ENCODE measurements at places on chromosomes 6 and 20.

DNA sequence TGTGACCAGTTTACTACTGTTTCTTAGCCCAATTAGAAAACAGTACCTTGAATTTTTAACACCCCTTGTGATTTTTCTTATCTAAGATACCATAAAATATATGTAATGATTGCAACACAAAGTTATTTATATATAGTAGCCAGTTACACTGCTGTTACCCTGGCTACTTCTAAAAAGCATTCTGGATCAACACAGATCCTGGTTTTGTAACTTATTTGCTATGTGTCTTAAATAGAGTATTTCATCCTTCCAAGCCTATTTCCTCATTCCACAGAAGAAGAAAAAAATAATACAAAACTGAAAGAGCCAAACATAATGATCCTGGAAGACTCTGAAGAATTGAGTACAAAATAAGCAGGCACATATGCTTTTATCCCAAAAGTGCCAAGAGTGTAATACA lies 19.0 kb upstream of the GSTA4 start:
- DNase-seq, result no peak

DNA sequence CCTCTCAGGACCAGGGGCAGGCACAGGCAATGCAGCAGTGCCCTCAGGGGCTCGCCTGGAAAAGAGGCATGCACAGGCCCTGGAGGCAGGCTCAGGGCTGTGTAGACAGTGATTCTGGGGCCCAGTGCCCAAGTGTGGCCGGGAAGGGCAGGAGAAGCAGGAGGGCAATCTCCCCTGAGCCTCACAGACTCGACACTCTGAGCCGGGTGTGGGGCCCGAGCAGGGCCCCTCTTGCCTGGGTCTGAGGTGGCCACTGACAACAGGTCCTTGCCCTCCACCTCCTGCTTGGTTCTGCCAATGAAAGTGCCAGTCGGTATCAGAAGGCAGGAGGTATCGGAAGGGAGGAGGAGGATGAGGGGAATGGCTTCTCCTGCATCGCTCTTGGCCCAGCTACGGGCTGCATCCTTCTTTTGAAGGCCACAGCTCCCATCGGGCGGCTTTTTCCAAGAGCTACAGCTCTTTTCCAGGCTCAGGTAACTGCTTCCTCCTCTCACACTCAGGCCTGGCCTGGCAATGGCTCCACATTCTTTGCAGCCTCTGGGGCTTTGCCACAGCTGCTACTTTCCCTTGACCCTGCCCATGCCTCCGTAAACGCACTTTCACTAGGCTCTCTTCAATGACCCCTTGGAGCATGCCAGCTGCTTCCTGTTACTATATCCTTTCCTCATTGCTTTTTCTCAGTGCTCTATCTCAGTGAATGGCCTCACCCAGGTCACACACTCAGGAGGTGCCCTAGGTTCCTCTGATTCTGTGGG lies 24.5 kb downstream of the GABRR2 start:
- DNase-seq, result no peak

DNA sequence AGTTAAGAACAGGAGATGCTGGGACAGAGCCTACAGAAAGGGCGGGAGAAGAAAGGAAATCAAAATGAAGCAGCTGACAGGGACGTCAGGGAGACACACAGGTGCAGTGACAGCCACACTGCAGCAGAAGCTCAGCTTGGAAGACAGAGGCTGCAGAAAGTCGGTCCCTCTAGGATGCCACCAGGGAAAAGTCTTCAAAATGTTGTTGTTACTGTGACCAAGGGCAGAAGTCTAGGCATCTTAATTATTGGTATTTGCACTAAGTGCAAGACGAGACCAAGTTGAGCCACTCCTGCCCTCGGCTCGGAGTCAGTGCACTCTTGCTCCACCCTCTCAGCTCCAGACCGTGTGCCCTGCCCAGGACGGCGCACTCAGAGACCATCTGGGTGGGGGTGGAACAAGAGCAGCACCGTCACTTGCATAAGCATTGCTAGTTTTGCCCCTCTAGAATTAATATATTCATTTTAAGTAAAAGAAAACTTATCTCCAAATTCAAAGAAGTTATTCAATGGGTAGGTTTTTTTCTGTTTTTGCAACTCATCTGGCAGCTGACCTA lies 2.6 kb downstream of the PRR18 start:
- no peak for DNase-seq

DNA sequence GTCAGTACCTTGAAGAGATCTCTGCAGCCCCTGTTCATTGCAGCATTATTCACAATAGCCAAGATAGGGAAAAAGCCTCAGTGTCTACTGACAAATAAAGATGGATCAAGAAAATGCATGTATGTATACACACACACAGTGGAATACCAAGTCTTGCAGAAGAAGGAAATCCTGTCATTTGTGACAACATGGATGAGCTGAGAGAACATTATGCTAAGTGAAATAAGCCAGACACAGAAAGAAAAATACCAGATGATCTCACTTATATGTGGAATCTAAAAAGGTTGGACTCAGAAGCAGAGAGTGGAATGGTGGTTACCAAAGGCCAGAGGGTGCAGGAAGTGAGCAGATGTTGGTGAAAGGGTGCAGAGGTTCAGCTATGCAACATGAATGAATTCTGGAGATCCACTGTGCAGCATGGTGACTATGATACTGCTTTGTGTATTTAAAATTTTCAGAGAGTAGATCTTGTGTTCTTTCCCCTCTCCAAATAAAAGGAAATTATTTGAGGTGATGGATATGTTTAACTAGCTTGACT lies 11.0 kb upstream of the SLC22A1 start:
- no peak for DNase-seq

GRCh38 chr6:123715006-123715863 lies 78.5 kb upstream of the TRDN start:
- no peak for DNase-seq

GRCh38 chr6:67248077-67248476 lies 1387.0 kb upstream of the ADGRB3 start:
- DNase-seq, result no peak

GRCh38 chr20:38747495-38748096 lies 664 bp upstream of the ACTR5 start:
- no peak for DNase-seq

- no peak for DNase-seq
Observed at GRCh38 chr20:49288250-49288751, 10.4 kb upstream of the ZNFX1 start.

GRCh38 chr6:165552248-165552736 lies 110.7 kb downstream of the PDE10A start:
- DNase-seq, result no peak

GRCh38 chr6:92753956-92754355 lies 665.4 kb downstream of the EPHA7 start:
- no peak for DNase-seq

DNA sequence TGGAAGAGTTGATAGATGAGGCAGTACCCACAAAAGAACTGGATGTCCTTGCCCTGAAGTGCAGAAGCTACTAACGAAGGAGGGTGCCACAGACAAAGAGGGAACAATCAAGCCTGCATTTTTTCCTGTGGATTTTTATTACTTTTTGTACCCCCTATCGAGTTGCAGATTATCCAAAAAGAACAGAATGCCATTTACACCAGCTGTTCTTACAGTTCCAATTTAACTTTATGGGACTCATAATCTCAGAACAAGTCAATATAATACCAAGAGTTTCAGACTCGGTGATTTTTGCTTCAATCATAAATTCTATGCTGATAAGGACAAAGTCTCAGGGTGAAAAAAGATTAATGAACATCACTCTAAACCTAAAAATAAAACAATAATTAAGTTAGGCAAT lies 4.0 kb upstream of the CNKSR3 start:
- no peak for DNase-seq

- no peak for DNase-seq
Observed at GRCh38 chr6:146029573-146030184, 817 bp downstream of the GRM1 start.

Data from NCI-H510A (cell line).